ENCODE measurements at places on chromosomes 11 and 22. TPM values are rescaled to one million over a fixed set of nuclear protein-coding genes. Genes with fewer than 3 reads are reported as not detected.

Gene CYB5R2
- 7.7 TPM for total RNA-seq

Gene OR51B2
- not detected for total RNA-seq

Gene DDTL
- total RNA-seq, result not detected

Gene SMC1B
- total RNA-seq, result not detected

GRCh38 chr11:86176165-86176884 lies 68.2 kb upstream of the EED start:
- no peak for DNase-seq

- DNase-seq, result peak; percentile 69
These were observed 78.4 kb upstream of the WNT7B start for GRCh38 chr22:46055181-46055875.

DNA sequence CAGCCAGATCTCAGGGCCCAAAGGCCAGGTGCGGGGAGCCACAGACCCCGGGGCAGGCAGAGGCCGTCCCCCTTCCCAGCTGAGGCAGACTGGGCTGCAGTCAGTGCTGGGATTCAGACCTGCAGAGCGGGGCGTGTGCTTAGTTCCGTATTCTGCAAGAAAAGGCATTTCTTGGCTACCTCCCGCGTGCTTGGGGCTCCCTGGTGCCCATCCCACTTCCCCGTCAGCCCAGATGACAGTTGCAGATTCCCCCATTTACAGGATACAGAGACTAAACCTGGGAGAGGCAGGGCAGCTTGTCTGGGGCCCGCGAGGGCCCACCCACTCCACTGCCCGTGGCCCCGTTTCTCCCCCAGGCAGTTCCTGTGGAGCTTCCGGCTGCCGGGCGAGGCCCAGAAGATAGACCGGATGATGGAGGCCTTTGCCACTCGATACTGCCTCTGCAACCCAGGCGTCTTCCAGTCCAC lies 18.3 kb downstream of the CYTH4 start:
- DNase-seq, result no peak

GRCh38 chr22:35307892-35308291 lies 8.2 kb downstream of the TOM1 start:
- no peak for DNase-seq

DNA sequence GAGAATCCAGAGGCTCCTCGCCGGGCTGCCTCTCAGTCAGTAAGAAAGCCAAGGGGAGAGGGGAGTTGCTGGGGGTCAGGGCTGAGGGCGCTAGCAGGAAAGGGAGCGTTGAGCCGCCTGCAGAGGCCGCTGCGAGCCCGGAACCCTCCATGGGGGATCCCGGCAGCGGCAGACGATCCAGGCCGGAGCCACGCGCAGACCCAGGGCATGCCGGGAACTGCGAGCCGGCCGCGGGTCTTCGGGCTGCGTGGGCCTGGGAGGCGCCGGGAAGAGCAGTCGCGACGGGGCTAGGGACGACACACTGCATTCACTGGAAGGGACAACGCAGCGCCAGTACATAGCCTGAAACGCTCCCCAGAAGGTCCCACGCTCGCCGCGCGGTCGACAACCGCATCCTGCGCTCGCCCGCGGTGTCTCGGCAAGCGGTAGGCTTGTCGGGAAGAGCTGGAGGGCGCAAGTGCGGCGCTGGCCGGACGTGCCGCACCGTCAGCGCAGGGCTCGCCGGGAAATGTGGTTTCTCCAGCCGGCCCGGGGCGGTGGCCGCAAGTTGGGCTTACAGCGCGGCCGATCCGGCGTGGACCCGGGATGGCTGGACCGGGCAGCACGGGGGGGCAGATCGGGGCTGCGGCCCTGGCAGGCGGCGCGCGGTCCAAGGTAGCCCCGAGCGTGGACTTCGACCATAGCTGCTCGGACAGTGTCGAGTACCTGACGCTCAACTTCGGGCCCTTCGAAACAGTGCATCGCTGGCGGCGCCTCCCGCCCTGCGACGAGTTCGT lies at the start of gene LZTR1:
Gene LZTR1, plus strand, starts transcription at position 511 of the 776 bp plus-strand sequence. Its CDS starts 75 bp downstream, at position 586.
- peak; percentile 82 for DNase-seq

DNA sequence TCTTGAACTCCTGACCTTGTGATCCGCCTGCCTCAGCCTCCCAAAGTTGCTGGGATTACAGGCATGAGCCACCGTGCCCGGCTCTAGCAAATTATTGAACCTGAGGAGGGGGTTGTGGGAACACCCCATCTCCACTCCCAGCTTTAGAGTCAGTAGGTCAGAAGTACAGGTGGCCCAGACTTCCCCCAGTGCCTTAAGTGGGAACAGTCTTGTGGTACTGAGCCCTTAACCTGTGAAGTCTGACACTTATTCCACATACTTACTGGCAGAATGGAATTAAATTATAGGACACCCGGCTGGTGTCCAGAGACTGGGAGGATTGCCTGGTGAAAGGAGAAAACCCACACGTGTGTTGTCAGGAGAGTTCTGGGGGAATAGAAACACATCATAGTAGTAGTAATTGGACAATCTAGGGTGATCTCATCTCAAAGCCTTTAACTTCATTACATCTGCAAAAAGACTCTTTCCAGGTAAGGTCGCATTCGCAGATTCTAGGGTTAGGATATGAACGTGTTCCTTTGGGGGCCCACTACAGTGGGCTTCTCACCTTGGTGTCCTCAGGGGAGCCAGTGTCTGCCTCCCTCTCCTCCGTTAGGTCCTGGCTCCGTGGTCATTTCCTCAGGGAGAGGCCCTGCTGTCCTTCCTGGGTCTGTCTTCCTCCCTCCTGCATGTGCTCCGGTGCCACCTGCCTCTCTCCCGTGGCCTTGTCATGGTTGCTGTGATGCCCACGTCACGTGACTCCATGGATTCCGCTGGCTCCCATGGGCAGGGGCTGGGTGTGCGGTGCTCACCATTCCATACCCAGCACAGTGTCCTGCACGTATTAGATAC lies 63.8 kb downstream of the BCR start:
- no peak for DNase-seq
